Stimulated activated CD4-positive, alpha-beta T cell treated with anti-CD3 and anti-CD28 coated beads, Interleukin-1b, Interleukin-23, amount 100 ng/mL, for 1 hour (primary cell): ENCODE measurements at places on chromosomes 6 and 20.

DNA sequence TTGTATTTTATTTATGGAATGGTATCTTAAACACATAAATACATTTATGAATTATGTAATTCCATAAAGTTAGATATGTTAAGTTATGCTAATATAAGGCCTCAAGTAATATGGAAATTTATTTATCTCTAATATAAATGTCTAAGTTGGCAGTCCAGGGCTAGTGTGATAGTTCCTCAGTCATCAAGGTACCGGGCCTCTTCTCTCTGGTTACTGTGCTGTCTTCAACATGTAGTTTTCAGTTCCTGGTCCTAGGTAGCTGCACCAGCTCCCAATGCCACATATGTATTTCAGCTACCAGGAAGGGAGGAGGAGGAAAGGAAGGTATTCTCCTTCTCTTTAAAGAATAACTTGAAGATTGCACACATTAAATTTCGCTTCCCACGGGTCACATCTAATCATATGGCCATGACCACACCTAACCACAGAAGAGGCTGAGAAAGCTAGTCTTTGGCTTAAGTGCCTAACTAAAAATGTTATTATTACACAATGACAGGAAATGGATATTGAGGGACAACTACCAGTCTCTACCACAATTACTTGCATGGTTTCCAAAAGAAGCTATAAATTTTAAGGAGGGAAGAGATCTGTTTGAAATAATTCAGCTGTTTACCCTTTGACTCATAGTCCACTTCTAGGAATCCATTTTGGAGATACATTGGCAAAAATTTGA, 68.6 kb downstream of the BCKDHB start:
- no peak for DNase-seq

DNA sequence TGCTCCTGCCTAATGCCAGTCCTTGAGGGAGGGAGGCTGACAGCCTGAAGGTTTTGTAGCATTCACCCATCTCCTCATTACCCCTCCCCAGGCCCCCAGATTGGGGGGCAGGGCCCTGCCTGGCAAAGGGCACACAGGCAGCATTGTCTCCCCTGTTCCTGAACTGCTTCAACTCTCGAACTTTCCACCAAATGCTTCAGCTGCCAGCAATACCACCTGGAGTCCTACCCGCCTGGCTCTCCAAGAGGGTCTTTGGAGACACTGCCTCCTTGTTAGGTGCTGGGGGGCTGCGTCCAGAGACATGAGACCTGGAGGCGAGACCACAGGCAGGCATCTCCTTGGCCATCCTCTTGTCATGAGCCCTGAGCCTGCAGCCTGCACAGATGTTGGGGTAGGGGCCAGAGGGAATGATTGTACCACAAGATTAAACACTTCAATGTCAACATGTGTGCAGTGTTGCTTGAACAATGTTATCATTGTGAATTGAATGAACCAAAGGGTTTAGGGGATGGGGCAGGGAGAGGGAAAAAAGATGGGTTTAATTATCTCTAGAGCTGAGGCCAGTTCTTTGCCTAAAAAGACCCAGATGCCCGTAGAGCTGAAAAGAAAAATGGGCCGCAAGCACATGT, 25.0 kb downstream of the BMP7 start:
- DNase-seq: no peak

GRCh38 chr6:129936329-129937165, 75.4 kb upstream of the TMEM244 start:
- peak; percentile 10 for DNase-seq

GRCh38 chr6:14305131-14305530, 187.6 kb downstream of the CD83 start:
- DNase-seq: no peak

- DNase-seq: no peak
Measured at GRCh38 chr6:162014069-162014811, 713.3 kb downstream of the PRKN start.

GRCh38 chr20:48057251-48057650, 272.0 kb upstream of the SULF2 start:
- no peak for DNase-seq

- DNase-seq: no peak
Measured at GRCh38 chr6:52621631-52622030, 44.8 kb upstream of the TRAM2 start.

DNA sequence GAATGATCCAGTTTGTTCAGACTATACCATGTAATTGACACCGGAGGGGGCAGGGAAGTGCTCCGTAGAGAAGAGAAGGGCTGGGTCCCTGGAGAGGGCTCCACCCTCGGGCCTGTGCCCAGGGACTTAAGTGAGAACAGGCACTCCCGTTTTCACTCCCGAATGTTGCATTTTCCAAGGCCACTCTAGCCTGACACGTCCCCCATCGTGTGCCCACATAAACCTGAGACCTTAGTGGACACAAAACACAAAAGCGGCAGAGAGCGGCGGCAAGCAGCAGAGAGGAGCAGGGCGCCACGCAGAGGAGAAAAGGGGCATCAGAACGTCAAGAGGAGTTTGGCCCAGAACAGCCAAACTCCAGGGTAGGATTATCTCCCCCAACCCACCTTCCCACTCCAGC, 1405.1 kb downstream of the GRIK2 start:
- DNase-seq: no peak

DNA sequence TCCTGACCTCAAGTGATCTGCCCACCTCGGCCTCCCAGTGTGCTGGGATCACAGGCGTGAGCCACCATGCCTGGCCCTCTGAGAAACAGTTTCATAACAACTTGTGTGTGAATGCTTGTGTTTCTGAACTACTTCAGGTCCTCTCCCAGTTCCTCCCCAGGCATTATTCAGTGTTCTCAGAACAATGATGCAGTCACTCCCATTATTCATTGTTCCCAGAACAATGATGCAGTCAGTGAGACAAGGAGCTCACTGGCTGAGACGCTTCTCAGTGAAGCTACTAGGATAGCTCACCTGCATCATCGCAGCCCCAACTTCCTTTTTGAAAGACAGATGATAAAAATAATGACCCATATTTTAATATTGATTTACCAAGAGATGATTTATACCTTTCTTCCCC, 71.5 kb downstream of the NDUFAF5 start:
- DNase-seq: no peak

DNA sequence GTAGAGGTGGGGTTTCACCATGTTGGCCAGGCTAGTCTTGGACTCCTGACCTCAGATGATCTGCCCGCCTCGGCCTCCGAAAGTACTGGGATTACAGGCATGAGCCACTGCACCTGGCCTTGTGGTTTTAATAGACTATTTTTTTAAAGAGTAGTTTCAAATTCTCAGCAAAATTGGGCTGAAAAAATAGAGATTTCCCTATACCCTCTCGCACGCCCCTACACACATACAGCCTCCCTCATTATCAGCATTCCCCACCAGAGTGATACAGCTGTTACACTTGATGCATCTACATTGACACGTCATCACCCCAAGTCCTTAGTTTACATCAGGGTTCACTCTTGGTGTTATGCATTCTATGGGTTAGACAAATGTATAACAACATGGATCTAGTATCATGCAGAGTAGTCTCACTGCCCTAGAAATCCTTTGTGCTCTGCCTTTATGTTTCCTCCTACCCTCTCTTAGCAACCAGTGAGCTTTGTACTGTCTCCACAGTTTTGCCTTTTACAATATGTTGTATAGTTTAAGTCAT, 103.6 kb downstream of the CDYL start:
- DNase-seq: no peak

DNA sequence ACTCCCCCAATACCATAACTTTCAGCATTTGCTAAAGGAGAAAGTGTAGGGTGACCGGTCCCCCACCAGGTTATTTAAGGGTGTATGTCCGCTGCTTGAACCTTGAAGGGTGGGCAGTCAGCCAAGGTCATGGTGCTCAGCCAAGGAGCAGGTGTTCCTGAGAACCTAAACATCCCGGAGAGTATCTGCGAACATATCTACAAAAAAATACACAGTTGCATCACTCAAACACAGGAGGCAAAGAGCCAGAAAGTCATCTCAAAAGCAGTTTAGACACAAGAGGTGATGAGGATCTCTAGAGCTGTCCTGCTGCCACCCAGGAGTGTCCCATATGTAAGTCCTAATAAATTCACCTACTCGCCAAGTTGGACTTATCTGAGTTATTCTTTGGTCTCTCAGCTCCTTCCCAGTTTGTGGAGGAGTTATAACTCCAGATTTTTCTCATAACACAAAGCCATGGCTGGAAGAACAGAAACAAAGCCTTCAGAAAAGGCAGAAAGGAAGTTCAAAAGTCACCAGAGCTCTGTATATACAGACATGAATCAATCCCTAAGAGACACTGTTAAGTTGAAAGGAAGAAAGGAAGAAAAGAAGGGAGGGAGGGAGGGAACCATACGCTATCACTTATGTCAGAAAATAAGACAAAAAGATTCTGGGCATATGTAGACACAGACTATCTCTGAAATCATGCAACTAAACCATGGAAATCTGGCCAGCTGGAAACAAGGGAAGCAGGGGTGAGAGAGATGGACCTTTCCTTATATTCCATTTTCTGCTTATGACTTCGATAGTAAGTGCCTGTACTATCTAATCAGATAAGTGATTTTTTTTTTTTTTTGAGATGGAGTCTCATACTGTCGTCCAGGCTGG, 11.3 kb downstream of the MBOAT1 start:
- DNase-seq: no peak
